ENCODE measurements at places on chromosomes 2 and 18. TPM values are rescaled to one million over a fixed set of nuclear protein-coding genes. Genes with fewer than 3 reads are reported as not detected.

DNA sequence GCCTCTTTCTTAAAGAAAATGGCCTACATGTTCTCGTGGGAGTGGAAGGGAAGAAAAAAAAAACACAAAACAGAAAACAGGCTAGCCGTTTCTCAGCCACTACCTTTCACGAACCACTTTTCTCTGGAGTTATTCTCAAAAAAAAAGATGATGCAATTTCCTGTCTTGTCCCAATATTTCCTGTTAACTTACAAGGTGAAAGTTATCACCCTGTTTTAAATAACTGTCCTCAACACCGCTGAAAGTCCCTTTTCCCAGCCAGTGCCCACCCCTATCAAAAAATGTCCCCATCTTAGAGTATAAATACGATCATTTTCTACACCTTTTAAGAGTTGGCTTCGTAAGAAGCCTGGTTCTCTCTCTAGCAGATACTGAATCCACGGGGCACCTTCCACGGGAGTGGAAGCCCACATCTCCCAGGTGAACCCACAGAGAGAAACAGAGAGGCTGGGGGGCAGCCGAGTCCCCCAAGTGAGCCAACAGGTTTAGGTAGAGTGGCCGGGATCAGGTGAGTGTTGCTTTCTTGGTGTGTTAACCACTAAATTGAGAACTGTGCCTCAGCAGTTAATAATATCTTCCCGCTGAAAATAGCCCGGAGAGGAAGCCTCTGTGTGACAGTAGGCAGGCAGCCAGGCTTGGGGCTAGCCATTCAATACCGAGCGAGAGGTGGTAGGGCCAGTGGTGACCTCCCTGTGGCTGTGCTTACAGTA lies 15.9 kb downstream of the SMAD7 start:
- no peak for DNase-seq

DNA sequence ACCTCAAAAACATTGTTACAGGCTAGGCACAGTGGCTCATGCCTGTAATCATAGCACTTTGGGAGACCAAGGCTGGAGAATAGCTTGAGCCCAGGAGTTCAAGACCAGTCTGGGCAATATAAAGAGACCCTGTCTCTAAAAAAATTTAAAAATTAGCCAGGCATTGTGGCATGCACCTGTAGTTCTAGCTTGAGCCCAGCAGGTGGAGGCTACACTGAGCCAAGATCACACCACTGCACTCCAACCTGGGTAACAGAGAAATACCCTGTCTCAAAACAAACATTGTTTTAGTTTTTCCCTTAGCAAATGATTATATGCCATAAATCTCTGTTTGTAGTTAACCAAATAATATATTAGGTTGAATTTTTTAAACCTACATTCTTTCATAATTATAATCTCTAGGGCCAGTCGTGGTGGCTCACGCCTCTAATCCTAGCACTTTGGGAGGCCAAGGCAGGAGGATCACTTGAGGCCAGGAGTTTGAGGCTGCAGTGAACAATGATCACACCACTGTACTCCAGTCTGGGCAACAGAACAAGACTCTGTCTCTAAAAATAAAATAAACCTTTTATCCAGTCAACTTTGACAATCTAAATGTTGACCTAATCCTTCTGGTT lies 13.3 kb upstream of the CYP20A1 start:
- DNase-seq = peak; percentile 9

DNA sequence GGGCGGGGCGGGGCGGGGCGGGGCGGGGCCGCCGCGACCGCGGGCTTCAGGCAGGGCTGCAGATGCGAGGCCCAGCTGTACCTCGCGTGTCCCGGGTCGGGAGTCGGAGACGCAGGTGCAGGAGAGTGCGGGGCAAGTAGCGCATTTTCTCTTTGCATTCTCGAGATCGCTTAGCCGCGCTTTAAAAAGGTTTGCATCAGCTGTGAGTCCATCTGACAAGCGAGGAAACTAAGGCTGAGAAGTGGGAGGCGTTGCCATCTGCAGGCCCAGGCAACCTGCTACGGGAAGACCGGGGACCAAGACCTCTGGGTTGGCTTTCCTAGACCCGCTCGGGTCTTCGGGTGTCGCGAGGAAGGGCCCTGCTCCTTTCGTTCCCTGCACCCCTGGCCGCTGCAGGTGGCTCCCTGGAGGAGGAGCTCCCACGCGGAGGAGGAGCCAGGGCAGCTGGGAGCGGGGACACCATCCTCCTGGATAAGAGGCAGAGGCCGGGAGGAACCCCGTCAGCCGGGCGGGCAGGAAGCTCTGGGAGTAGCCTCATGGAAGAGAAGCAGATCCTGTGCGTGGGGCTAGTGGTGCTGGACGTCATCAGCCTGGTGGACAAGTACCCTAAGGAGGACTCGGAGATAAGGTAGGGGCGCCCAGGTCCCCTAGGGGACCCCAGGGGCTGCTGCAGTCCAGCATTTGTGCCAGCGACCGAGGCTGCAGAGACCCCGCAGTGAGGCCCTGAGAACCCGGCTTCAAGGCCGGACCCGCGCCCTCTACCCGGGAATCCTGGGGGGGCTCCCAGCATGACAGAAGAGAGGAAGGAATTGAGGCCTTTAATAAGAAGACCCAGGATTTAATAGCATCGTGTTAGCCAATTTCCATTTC lies at the start of gene KHK:
KHK (plus strand) TSS at position 49 of the 870 bp plus-strand sequence; CDS start at position 537, 488 bp downstream.
- DNase-seq = no peak

GRCh38 chr2:191347881-191348280 lies 102.7 kb downstream of the MYO1B start:
- no peak for DNase-seq

GRCh38 chr18:29434650-29435049 lies 1257.7 kb upstream of the CDH2 start:
- no peak for DNase-seq

DNA sequence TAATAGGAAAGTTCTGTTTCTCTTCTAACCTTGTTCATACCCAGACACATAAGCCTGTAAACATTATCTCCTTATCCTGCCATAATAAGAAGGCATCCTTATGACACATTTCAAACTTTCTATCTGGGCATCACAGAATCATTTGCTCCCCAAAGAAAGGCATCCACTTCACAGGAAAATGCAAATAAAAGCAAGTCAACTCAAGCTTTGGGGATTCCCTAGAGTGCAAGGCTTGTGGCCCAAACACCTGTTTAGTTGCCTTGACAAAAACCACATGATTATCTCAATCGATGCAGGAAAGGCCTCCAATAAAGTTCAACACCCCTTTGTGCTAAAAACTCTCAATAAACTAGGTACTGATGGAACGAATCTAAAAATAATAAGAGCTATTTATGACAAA lies 195.7 kb upstream of the GALNT5 start:
- no peak for DNase-seq

DNA sequence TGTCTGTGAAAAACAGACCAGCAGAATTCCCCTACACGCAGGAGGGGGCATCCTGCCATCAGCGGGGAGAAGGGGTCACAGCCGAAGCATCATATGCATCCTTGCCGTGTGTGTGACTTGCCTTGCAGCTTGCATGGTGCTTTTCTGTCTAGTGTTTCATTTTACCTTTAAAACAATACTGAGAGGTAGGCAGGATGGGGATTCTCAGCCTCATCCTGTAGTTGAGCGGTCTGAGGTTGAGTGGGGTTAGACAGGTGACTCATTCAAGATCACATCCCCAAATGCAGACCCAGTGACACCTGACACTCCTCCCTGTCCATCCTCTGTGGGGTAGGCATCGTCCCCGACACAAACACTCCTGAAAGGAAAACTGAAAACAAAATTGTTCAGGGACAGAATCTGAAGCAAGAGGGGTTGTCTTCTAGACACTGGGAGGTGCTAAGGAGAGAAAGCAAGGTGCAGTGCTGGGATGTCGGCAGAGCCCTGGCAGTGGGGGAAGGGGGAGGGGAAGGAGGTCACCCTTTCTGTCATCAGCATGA lies 7.9 kb downstream of the ARL4C start:
- DNase-seq = peak; percentile 30

DNA sequence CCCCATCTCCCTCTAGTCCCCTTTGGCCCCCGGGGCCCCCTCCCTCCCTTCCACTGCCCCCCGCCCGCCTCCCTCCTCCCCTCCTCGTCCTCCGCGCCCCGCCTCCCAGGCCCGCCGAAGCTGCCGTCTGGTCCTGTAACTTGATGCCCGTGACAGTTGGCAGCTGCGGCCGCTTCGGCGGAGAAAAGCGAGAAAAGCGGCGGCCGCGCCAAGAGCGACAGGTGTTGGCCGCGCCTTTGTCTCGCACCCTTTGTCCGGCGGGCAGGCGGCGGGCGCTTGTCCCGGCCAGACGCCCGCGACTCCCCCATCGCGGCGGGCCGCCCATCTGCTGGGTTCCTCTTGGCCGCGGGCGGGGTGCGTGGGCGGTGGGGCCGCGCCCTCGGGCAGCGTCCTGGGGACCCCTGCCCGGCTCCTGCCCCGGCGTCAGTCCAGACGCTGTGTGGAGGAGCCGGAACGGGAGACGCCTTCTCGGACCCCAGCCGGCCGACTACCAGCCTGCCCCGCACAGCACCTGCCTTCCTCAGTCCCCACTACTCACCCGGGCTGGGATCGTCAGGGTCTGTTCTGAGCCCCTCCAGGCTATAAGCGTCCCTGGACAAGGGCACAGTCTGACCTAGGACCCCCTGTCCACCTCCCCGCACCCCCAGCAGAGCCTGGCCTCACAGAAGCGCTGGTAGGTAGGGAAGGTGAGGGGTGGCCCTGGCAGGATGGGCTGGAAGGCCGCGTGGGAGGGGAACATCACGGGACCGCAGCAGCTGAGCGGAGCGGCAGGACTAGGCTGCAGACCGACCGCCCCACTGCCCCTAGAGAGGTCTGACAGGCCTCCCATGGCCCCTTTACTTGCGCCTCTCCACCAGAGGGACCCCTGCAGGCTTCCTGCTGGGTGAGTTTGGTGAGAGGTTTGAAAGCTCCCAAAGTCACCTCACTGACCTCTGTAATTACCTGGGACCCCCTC lies 1.2 kb upstream of the HES6 start:
- DNase-seq = no peak

DNA sequence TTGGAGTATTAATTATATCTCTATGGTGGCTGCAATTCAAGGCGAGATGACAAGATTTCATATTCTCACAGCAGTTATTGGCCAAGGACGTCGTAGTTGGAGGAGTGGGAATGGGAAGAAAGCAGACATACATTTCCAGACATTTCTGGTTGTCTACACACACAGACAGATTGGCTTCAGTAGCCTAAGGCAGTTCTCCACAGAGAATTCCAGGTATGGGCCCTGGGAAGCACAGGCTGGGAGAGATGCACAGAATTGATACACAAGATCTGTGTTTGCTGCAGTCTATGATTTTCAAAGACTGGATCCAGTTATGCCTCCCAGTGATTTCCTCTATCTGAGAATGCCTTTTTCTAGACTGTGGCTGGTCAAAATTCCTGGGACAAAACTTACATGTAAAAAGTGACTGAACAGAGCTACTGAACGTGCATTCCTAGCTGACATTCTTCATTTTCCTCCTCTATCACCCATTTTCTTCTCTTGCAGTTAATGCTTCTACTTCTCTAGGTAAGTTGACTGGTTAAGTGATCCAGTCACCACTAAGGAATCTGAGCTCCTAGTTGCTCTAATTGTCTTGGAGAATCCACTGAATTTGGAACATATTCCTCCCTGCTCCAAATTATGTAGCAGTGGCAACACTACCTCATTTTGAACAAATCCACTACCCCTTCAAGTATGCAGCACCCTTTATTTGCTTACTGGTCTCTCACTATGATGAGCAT lies 386.7 kb upstream of the CDH7 start:
- DNase-seq = no peak

DNA sequence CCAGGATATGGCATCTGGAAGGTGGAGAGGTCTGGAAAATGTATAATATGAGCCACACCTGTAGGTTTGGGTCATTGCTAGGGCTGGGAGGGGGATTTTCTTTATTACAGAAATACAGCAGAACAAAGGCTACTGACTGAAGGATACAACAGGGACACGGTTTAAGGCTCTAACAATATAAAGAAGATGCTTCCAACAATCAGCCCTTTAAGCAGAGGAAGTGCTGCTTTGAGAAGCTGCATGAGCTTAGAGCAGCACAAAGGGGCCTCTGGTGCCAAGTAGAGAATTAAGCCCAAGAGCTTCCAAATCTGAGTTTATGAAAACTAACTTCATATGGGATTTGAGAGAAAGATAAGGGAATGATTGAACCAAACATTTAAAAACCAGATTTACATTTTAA lies 174.5 kb upstream of the RMP24 start:
- no peak for DNase-seq

GRCh38 chr2:199692489-199692888 lies 158.5 kb downstream of the FTCDNL1 start:
- no peak for DNase-seq

DNA sequence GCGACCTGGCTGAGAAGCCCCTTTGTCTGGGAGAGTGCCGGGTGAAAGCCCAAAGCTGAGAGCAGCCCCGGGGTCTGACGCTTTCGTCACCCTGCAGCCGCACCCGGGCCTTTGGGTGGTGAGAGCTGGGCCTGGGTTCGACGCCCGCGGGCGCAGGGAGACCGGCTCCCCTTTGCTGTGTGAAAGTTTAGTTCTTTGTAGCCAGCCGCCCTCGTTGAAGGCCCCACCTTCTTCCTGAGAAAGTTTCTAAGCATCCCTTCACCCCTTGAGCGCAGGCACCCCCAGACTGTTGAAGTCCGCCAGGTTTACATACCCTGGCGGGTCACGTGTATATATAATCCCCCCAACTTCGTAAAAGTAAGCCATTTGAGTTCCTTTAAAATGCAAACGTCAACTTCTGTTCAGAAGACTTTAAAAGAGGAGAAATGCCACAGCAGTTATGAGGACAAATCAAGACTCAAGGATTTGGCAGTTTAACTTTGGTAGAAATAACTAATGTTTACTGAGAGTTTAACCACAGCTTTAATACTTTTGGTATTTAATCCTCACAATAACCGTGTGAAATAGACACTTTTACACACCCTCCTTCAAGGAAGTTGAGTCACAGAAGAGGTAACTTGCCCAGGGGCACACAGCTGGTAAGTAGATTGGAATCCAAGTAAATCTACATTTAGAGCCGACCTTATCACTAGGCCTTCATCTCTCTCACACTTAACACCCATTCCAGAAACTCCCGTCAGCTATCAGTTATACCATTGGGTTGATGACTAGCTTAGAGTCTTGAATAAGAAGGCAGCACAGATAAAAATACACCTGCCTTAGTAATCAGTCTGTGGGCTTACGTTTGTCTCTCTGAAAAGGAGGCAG lies 1.1 kb upstream of the MBOAT2 start:
- DNase-seq = no peak

DNA sequence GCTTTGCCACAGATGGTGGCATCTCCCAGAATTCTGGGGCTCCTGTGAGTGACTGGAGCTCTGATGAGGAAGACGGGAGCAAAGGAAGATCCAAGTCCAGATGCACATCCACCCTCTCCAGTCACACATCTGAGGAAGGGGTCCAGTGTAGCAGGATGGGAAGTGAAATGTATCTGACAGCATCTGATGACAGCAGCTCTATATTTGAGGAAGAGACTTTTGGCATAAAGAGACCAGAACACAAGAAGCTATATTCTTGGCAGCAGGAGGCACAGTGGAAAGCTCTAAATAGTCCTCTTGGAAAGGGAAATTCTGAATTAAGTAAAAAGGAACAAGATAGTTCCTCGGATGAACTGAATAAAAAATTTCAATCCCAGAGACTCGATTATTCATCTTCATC lies 23.5 kb upstream of the C1GALT1C1L start:
- DNase-seq = no peak

Gene TMEM17
- polyA plus RNA-seq = not detected

Gene UGT1A8
- polyA plus RNA-seq = not detected

Gene RNF125
- 17.6 TPM for polyA plus RNA-seq

Gene CCDC178
- not detected for polyA plus RNA-seq

Gene RAX
- polyA plus RNA-seq = not detected

Gene BMP10
- polyA plus RNA-seq = not detected

Gene REG3A
- polyA plus RNA-seq = not detected
